ENCODE measurements at places on chromosomes 5 and 9. TPM values are rescaled to one million over a fixed set of nuclear protein-coding genes. Genes with fewer than 3 reads are reported as not detected.

The CSF1R gene
- total RNA-seq, result 0.35 TPM

The CDH18 gene
- total RNA-seq, result not detected

The TMC1 gene
- not detected for total RNA-seq

The STKLD1 gene
- 0.73 TPM for total RNA-seq

The ADGRD2 gene
- not detected for total RNA-seq

The SRD5A1 gene
- 27.7 TPM for total RNA-seq

Measured in A549 treated with dexamethasone at 1 μM for 4 hours (cell line).